ENCODE measurements at places on chromosomes 5 and 9.

DNA sequence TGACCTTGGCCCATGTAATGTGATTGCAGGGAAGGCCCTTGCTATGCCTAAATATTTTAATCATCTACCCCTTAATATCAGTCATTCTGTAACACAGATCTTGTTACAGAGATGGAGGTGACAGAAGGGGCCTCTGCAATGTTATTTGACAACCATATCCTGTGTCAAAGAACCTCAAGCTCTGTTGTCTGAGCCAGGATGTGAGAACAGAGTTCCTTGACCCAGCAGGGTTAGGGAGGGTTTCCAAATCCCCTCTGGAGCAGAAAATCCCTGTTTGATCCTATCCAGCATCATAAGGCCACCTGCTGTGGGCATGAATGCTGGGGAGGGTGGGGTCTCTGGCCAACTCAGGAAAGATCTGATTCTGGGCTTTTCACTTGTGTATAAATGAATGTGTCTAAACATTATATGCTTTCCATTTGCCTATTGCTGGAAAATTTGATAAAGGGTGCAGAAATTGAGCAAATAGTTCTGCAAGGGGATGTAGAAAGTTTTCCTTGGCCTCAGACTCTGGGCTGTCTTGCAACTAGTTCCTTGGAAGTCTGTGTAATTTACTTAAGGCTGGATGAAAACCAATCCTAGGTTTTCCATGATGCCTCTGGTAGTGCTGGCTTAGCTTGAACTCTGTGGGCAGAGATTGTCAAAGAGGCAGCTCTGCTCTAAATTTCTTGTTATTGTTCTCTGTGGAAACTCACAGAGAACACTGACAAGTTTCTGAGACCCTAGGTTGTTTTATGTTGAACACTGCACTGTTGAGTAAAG lies 71.0 kb downstream of the PGM5 start:
- DNase-seq: no peak

DNA sequence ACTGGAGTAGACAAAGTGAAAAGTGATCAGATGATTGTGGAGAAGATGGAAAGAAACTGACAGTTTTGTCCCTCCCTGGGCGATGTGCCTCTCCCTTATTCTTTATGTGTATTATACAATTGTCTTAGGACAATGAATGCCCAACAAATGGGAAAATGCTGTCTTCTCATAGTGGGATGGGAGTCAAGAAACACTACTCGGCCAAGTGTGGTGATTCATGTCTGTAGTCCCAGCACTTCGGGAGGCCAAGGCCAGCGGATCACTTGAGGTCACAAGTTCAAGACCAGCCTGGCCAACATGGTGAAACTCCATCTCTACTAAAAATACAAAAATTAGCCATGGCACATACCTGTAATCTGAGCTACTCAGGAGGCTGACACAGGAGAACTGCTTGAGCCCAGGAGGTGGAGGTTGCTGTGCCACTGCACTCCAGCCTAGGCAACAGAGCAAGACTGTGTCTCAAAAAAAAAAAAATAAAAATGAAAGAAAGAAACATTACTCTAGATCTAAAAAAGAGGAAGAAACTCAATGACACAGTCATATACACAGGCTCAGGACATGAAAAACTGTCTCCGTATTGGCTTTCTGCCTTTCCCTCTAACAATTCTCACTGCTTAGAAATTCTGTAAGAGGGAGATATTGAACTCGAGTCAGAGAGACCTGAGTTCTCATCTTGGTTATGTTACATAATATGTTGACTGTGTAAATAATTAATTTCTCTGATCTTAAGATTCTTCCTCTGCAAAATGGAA lies 67.9 kb upstream of the TARS1 start:
- DNase-seq: no peak

DNA sequence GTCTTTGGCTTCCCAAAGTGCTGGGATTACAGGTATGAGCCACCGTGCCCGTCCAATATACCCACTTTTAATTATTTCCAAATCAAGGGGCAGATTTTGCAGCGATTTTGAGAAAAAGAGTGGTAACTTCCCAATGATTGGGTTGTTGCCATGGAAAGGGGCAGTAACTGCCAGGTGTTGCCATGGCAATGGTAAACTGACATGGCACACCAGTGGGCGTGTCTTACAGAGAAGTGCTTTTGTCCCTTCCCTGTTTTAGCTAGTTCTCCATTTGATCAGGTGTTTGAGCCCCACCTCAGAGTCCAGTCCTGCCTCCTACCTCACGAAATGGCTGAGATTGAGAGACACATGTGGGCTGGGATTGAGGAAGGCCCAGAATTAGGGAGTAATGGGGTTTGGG lies 86.3 kb upstream of the IER5L start:
- DNase-seq: peak; percentile 27

- DNase-seq: no peak
These were observed 668.1 kb upstream of the WWC1 start for GRCh38 chr5:167623354-167623753.

DNA sequence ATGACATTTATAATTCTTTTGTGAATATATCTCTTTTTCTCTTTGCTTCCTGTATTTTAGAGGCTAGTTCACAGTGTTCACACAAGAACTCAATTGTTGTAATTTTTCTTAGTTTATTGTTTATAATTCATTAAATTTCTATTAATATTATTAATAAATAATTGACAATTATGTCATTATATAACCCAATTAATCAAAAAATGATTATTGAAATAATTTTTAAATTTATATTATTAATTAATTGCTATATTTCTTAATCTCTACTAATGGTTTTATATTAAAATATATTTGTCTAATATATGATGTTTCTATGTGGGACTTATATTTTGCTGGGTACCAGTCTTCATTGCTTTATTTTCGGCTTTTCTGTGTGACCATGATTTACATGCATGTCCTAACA lies 618.4 kb downstream of the CDH9 start:
- DNase-seq: no peak

GRCh38 chr9:86642721-86643120 lies 288.5 kb upstream of the TUT7 start:
- no peak for DNase-seq

DNA sequence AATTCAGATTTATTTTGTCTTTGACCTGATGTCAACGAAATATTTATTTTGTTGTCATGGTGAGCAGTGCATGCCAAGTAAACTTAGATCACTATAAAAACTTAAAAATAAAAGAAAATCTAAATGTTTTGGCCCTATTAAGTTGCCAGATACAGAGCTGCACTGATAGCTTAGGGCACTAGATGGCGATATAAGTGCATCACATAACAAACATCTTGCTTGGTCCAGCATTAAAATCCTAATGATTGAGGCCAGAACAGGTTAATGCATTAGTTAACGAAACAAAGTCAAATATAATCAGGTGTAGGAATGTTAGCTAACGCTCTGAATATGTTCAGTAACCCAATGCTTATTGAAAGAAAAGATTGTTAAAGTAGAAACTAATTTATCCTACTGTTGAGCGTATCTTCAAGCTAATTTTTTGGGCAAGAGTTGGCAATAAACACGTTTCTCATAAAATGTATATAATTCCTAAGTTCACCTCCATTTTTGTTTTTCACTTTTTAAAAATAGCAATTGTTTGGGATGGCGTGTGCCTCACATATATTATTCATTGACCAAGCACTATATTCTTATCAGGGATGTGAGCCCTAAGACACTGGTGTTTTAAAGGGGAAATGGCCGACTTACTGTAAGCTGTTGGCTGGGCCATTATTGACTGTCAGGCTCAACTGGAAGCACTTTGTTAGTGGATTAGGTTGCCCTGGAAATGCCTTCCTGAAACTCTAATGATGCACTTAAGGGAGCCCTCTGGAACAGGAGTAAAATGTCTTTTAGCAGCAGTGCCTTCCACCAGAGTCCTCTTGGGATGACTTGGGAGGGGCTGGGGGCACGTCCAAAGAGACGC lies 33.3 kb downstream of the KCTD16 start:
- DNase-seq: peak; percentile 57

- no peak for DNase-seq
These were observed 119.9 kb upstream of the DAP start for GRCh38 chr5:10880934-10881333.

DNA sequence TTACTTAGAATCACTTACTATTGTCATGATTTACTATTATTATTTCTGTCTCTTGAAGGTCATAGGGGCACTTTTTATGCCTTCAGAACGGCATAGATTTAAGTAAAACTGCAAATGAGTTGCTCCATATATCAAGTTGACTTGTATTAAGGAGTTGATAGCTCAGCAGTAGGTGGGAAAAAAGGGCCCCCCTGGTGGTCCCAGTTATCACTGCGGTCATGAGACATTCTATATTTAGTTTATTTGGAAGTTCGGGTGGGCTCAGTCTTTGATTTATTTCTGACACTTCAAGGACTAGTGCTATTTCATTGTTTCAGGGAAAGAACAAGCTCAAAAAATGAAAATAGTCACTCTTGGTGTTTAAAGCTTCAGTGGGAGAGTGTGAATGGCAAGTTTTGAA lies 159.3 kb downstream of the SLC24A2 start:
- DNase-seq: no peak

Measured in NCI-H774 (cell line).